ENCODE measurements at places on chromosomes 16 and 17.
A peak's percentile ranks its signal among the peaks of the same experiment; 100 is the strongest.

- DNase-seq = no peak
Observed at GRCh38 chr17:51711581-51711980, 446.9 kb downstream of the CA10 start.

GRCh38 chr16:79272141-79272577 is 328.4 kb downstream of the MAF start:
- DNase-seq = no peak

DNA sequence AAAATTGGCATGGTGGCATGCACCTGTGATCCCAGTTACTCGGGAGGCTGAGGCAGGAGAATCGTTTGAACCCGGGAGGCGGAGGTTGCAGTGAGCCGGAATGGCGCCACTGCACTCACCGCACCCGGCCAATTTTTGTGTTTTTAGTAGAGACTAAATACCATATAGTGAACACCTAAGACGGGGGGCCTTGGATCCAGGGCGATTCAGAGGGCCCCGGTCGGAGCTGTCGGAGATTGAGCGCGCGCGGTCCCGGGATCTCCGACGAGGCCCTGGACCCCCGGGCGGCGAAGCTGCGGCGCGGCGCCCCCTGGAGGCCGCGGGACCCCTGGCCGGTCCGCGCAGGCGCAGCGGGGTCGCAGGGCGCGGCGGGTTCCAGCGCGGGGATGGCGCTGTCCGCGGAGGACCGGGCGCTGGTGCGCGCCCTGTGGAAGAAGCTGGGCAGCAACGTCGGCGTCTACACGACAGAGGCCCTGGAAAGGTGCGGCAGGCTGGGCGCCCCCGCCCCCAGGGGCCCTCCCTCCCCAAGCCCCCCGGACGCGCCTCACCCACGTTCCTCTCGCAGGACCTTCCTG is at the start of gene HBQ1:
TSS of gene HBQ1 (plus strand) at position 359 of the 575 bp plus-strand sequence. CDS start at position 387, 28 bp downstream.
- DNase-seq = peak; percentile 89

DNA sequence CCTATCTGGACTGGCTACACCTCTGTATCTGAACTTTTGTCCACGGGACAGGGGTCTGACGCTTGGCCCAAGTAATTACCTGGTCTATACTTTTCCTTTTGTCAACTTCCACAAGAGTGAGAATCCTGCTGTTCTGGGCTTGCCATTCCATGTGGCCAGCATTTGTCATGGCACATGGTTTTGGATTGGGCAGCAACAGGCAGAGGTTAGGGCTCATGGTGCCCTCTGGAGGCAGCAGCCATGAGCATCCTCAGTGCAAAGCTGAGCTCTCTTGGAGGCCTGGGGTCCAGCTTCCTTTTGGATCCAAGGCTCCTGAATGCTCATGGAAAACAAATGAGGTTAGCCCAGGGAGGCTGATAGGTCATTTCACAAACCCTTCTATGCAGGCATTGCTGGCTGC is 7.5 kb upstream of the EDC4 start:
- DNase-seq = peak; percentile 64

GRCh38 chr16:1089439-1089821 is 6.6 kb downstream of the C1QTNF8 start:
- DNase-seq = no peak

DNA sequence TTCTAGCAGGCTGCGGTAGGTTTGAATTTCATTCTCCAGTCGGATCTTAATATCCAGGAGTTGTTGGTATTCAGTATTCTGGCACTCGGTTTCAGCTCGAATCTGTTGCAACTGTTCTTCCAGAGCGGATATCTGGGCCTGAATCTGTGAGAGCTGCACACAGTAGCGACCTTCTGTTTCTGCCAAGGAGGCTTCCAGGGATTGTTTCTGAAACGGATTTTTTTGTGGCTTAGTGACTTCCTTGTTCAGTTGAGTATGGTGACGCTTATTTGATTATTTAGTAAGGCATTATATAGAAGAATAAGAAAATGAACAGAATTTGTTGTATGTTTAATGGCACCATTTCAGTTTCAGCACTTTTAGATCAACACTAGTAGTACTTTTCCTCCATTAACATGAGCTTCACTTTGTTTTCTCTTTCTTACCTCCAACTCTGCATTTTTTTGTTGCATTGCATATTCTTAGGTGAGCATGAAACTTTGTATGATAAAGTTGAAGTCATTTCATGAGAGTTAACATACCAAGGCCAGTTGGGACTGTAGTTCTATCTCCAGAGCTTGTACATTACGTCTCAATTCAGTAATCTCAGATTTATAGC is 2.8 kb downstream of the KRT10 start:
- DNase-seq = no peak

- no peak for DNase-seq
Observed at GRCh38 chr17:65301184-65301583, 164.0 kb downstream of the RGS9 start.

GRCh38 chr16:8722025-8722348 is 47.6 kb downstream of the ABAT start:
- DNase-seq = no peak

- DNase-seq = no peak
Observed at GRCh38 chr16:68642436-68643101, 2.5 kb upstream of the CDH3 start.

- no peak for DNase-seq
Observed at GRCh38 chr16:58615280-58615679, 14.3 kb downstream of the CNOT1 start.

GRCh38 chr17:11943759-11944347 is 53.4 kb downstream of the ZNF18 start:
- DNase-seq = no peak

DNA sequence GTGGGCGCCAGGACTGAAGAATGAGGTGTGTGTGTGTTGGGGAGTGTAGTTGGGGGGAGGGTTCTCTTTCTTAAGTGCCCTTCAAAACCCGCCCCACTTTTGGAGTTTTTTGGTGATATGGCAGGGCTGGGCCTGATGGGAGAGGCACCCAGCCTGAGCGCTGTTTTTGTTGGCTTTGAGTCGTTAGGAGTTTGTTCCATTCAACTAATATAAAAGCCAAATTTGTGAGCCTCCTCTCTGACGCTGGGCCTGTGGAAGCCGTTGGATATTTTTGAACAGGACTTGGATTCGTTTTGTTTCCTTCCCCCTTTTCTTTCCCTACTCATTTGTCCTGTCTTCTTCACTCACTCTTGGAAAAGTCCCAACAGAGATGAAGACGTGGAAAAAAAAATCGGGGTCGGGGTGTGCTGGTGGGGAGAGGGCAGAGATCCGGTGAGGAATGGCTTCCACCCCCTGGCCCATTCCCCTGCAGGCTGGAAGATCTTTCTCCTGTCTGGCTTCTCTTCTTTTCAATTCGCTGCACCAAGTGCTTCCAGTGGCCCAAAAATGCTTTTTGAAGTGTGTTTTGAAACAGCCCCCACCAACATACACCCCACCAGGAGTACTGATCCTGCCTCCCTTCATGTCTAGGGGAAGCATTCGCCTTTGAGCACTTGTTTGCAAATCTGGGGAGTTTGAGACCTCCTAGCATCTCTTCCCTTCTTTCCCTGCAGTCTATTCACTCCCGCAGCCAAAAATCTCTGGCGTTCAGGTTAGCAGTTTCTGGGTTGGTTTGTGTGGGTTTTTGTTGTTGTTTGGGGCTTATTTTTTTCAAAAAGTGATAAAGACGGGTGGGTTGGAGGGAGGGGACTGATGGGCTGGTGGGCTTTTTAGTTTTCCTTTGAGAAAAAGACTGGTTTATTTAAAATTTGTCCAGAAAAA is 2.6 kb downstream of the FZD2 start:
- no peak for DNase-seq

DNA sequence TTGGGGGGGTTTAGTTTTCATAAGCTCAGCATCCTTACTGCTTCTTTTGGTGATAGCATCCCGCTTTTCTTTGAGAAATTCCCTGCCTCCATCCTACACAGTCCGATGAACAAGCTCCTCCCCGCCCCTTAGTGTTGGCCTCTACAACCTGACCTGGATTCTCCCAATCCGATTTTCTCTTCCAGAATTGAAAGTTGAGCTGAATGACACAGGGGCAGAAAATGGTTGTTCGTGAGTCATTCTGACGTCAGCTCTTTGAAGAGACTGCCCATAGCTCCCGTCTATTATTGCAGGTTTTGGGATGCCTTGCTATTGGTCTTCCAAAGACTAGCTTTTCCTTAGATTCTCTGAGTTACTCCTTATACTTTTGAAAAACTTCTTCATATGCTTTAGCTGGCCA is 279.7 kb downstream of the SLC39A11 start:
- no peak for DNase-seq

DNA sequence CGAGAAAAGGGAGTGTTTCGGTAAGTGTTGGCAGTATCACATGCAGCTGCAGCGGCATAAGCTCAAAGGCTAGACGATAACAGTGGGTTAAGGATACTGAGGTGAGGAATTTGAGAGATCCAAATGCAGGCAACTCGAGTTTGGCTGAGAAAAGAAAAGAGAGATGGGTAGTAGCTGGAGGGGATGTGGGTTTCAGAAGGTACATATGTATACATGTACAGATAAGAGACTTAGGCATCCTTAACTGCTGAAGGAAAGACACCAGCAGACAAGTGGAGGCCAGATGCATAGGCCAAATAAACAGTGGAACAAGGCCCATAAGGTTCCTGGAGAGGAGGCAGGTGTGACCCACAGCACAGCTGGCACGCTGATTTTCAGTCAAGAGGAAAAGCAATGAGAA is 86.6 kb upstream of the NETO2 start:
- DNase-seq = no peak

DNA sequence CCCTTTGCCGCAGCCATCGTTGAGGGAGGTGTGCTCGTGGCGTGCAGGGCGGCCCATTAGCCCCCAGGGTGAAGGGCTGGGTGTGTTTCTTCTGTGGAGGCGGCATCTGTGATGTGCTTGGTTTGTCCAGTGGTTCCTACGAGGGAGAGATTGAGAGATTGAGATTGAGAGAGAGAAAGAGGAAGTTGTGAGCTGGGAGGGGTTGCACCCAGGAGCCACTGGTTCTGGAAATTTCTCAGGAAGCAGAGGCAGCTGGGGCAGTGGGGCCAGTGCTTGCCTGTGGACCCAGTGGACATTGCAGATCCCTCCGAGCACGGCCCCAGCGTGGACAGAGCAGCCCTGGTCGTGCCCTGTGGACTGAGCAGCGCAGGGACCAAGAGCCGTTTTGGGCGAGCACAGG is 72.0 kb upstream of the ZNF750 start:
- DNase-seq = no peak

DNA sequence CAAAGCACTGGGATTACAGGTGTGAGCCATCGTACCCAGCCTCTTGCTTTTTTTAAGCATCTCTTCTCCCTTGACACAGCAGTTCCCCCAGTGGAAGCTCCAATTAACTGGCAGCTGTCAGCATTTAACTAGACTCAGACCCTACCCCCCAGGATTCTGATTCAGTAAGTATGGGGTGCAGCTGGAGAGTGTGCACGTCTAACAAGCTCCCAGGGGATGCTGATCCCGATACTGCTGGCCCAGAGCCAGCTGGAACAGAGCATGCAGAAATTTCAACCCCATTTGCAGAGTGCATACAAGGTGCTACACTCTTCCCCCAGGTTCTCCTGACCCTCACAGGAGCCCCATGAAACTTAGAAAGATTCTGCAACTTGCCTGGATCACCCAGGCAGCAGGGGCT is 27.7 kb upstream of the BCO1 start:
- DNase-seq = no peak

- no peak for DNase-seq
Observed at GRCh38 chr16:69094501-69094900, 11.0 kb upstream of the HAS3 start.

DNA sequence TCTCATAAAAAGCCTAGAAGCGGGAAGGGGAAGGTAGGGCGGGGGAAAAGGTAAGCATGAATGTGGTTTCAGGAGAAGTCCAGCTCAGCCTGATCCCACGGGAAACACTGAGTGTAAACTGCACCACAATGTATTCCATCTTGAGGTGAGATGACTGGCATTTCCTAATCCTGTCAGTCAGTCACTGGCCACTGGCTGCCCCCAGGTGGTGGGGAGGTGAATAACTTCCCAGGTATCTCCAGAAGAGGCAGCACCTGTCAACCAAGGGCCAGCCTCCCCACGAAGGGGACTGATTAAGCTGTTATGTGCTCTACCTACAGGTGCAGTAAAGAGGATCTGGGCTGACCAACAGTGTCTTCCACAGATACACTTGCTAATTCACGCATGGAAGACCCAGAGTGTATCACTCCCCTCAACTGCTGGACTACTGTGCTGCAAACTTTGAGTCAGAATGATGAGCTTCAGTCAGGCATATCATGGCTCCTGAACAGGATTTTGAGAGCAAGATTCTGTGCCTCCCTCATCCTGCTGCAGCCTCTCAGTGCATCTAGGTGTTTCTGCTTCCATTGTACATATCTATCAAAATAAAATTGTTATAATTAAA is 108.5 kb upstream of the CCL2 start:
- DNase-seq = peak; percentile 77

- no peak for DNase-seq
Observed at GRCh38 chr16:13083681-13084080, 182.3 kb downstream of the SHISA9 start.

GRCh38 chr16:55392701-55393100 is 68.7 kb downstream of the IRX6 start:
- no peak for DNase-seq

DNA sequence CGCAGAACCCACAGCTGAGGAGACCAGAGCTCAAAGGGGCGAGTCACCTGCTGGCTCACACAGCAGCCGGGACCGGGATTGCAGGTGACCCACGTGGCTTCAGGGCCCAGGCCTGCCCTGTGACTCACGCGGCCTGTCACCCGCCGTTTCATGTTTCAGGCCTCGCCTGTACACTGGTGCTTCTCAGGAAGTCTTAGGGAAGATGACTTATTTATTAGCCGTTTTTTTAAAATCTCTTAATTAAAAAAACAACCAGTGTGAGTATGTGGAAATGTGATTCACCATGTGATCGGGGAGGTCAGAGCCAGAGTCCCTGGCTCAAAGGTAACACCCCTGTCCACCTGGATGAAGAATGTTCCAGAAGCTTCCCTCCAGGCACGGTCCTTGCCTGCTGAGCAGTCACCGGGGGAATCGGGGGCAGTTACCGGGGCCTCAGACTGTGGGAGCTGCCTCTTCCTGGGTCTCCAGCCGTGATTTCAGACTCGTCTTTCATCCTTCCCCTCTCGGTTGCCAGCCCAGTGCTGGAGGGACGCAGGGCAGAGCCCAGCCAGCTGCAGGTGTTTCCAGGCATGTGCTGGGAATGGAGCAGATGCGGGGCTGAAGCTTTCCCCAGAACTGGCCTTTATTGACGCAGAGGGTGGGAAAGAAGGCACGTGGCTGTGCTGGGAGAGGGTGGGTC is 49.3 kb downstream of the CMIP start:
- DNase-seq = no peak

Measured in hematopoietic multipotent progenitor cell treated with erythropoietin and hydrocortisone succinate and interleukin-3 and kit ligand, for 17 days (in vitro differentiated cells).